ENCODE measurements at places on chromosomes 6 and 20.

DNA sequence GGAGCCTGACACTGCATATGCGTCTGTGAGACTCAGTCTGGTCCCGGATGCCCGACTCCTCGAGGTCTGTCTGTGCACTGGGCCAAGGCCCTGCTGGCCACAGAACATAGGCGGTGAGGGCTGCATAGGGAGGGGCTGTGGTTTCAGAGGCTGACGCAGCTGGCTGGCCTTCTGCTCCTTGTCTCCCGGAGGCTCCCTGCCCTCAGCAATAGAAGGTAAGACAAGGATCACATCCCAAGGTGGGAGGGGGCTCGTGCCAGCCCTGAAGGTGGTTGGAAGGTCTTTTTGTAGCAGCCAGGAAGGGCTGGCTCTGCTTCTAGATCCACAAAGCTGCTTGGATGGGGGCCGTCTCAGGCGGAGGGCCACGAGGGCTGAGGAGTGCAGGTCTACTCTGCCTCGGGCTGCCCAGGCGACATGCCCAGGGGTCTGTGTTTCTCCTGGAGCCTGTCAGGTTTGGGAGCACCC, 239.8 kb upstream of the SULF2 start:
- DNase-seq = no peak
- H3K27ac ChIP-seq = no peak overlapping the region
- H3K27me3 ChIP-seq = no peaks in the 10 kb centered on the region
- no peaks in the 10 kb centered on the region for H3K36me3 ChIP-seq

DNA sequence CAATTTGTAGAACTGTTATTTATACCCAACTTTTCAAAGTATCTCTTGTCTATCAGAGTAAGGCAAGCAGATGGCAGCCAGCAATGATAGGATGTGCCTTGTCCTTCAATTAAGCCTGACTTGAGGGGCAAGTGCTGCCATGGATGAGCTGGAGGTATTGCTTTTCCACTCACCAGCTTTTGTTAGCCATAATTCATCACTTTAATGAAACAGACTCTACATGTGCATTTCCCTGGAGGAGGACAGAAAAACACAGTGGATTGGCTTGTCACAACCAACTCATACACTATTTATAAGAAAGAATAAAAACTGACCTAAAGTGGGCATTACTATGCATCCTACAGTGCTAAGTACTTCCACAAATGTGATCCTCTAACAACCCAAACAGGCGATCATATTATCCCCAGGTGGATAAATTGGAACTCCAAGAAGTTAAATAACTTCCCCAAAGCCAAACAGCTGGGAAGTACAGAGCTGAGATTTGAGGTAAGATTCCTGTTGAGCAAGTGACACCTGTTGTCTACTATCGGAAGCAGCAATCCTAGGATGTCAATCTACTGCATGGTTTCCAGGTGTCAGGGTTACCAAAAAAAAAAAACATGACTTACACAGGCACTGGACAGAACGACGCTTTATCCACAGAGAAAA, 73.9 kb upstream of the NRSN1 start:
- no peak overlapping the region for H3K4me3 ChIP-seq
- H3K4me1 ChIP-seq = no peaks in the 10 kb centered on the region
- no peaks in the 10 kb centered on the region for H3K36me3 ChIP-seq
- H3K27ac ChIP-seq = no peak overlapping the region

DNA sequence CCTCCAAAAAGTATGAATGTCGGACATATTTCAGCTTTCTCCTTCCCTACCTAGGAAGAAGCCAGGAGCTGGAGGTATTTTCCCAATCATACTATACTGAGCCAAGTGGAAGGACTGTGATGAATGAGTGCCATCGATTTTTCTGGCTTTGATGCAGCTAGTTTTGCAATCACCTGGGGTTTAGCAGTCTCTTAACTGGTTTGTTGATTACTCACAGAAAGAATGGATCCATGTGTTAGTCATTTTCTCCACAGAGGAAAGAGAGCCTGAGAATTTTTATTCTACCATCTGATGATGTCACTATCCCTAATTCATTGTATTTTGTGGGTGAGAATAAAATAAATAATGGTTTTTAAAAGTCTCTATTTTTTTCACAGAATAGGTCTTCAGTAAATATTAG, 282.9 kb upstream of the RNF217 start:
- H3K36me3 ChIP-seq = no peaks in the 10 kb centered on the region
- no peak overlapping the region for H3K27ac ChIP-seq
- H3K4me3 ChIP-seq = no peak overlapping the region
- no peaks in the 10 kb centered on the region for H3K4me1 ChIP-seq
- no peaks in the 10 kb centered on the region for H3K27me3 ChIP-seq
- DNase-seq = no peak

DNA sequence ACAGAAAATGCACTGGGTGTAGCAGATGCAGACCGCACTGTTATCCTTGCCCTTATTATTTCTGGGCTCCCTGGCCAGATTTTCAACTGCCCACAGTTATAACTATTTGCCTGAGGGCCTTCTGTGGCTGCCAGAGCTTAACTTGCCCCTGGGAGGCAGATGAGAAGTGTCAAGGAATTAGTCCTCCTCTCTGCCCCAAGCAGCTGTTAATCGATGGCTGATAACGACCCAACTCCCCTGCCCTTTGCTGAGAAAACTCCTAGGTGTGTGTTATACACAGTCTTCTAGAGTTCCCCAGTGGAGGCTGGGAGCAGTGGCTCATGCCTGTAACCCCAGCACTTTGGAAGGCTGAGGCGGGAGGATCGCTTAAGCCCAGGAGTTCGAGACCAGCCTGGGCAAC, 44.4 kb upstream of the SHLD1 start:
- no peak for DNase-seq
- no peaks in the 10 kb centered on the region for H3K36me3 ChIP-seq
- peaks cover 3% of the 10 kb centered on the region for H3K4me1 ChIP-seq
- H3K27ac ChIP-seq = no peak overlapping the region
- H3K4me3 ChIP-seq = no peak overlapping the region
- no peaks in the 10 kb centered on the region for H3K27me3 ChIP-seq

DNA sequence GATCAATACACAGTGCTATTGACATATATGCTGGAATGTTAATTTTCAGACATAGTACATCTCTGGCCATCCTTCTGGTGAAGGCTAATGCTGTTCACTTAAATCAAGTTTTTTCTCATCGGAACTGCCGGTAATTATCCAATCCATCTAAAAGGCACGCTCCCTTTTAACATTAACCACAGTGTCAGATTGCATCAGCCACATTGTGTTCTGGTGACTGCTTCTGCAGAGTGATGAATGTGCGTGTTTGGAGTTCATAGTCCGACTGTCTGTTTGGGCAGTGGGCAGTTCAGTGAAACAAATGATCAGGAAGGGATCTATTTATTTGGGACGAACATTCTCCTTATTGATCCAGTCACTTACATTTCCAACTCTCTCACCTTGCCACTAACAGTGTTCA, 49.5 kb downstream of the SOBP start:
- no peak for DNase-seq
- no peak overlapping the region for H3K27ac ChIP-seq
- H3K36me3 ChIP-seq = no peaks in the 10 kb centered on the region
- no peaks in the 10 kb centered on the region for H3K27me3 ChIP-seq

DNA sequence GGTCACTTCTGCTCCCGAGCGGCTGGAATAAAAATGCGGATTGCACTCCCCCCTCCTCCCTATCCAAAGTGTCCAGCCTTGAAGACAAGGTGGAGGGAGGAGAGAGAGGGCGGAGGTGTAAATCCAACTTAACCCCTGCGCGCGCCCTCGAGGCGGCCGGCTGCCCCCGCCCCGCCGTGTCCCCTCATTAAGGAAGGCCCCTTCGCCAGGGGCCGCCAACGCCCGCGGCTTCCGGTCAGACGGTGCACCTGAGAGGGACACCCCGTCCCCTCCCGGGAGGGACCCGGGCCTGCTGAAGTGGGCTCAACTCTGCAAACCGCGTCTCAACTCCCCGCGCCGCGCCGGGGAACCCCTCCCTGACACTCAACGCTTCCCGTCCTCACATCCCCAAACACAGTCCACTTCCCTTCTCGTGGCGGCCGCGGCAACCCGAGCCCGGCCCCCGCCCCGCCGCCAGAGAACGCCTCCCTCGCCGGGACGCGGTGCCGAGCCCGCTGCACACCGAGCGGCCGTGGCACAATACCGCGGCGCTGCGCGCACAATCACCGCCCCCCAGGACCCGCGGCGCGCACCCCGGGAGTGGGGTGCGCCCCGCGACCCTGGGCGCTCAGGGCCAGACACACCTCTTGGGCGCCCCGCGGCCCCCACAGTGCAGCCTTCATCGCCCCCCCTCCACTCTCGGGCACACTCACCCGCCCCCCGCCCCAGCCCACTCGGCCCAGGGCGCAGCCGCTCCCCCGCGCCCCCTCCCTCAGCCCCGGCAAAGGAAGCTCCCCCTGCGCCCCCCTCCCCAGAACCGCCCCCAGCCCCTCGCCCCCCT, 102.5 kb downstream of the NOL4L start:
- H3K36me3 ChIP-seq = peaks cover 21% of the 10 kb centered on the region
- H3K27me3 ChIP-seq = peaks cover 23% of the 10 kb centered on the region
- peak overlapping the region; percentile 83 for H3K27ac ChIP-seq
- DNase-seq = peak; percentile 53
- peaks cover 60% of the 10 kb centered on the region for H3K4me1 ChIP-seq
- peak overlapping the region; percentile 93 for H3K4me3 ChIP-seq

DNA sequence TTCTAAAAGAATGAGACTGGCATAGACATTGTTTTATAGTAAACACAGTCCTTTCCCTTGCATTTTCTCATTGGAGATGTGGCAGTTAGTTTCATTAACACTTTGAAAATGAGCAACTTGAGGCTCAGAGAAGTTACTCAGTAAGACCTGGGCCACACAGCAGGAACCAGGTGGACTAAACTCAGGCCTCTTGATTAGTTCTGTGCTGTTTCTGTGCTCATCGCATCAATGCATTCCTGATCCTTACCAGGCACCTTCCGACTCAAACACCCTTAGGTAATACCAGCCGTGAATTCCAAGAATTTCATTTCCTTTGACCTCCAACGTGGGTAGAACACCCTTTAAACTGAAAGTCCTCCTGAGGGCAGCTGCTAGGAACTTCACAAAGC, 362.8 kb downstream of the ESR1 start:
- no peak overlapping the region for H3K4me3 ChIP-seq
- DNase-seq = no peak
- no peak overlapping the region for H3K27ac ChIP-seq
- peaks cover 6% of the 10 kb centered on the region for H3K36me3 ChIP-seq

GRCh38 chr6:157984686-157985225, 3.1 kb downstream of the SYNJ2 start:
- H3K36me3 ChIP-seq = peaks cover 5% of the 10 kb centered on the region
- H3K4me1 ChIP-seq = peaks cover 31% of the 10 kb centered on the region
- no peak for DNase-seq
- H3K27me3 ChIP-seq = peaks cover 17% of the 10 kb centered on the region
- H3K4me3 ChIP-seq = no peak overlapping the region

DNA sequence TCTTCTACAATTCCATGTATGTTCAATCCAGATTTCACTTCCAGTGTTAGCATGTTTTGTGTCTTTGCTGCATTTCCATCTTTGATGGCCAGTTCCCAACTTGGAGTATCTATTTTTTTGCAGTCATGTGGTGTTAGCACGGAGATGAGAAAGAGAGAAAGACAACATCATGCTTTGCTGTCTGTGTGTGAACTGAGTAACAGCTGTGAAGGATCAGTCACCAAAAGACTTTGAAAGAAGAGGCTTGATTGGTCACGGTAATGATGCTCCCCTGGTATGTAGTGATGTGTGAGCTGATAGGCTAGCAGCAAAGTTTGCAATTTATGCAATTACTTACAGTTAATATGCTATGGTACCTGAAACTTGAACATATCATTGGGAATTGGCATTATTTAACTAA, 731.3 kb upstream of the NRSN1 start:
- no peaks in the 10 kb centered on the region for H3K36me3 ChIP-seq
- no peak for DNase-seq

DNA sequence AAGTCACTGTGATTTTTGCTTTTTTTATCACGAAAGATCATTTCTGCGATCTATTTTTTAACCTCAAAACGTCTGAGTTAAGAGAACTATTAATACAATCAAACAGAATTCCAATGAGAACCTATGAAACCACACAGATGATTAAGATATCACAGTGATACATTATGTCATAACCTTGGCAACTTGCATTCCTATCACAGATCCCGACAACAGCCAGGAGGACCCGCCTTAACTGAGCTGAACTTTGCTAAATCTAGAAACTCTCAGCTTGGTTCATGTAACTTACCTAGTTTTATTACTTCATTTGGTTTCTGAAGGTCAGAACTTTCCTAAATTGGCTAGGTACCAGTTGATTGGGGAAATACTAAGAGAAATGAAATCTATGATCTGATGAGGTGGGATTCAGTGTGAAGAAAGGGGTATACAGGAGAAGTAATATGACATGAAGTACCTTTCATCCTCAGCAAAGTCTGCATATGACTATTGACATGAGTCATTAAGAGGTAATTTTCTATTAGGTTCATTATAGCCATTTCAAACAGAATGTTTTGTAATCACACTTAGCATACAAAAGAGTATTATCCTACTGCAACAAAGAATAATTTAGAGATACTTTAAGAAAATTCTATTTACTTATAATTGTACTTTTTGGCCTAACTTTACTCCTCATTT, 11.2 kb downstream of the LYRM4 start:
- H3K36me3 ChIP-seq = peaks cover 5% of the 10 kb centered on the region
- peaks cover 19% of the 10 kb centered on the region for H3K4me1 ChIP-seq
- H3K4me3 ChIP-seq = no peak overlapping the region

- H3K4me1 ChIP-seq = peaks cover 42% of the 10 kb centered on the region
- DNase-seq = no peak
- peaks cover 4% of the 10 kb centered on the region for H3K36me3 ChIP-seq
- peaks cover 2% of the 10 kb centered on the region for H3K27me3 ChIP-seq
- H3K4me3 ChIP-seq = no peak overlapping the region
These were observed 42.2 kb downstream of the NFATC2 start for GRCh38 chr20:51500311-51500710.

DNA sequence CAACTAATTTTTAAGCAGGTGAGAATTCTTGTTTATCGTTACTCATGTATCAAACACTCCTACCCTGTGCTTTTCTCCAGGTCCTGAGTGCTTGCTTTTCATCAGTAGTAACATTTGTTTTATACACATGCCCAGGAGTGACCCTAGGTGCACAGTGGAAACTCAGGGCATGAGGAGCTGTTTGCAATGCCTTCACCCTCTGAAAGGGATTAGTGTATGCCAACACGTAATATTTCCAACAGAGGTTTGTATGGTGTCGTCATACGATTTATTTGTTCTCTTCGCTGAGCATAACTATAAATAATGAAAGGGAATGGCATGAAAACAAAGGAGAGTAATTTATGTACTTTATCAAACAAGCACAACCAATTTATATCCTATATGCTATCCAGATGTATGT, 537.4 kb upstream of the MMS22L start:
- no peaks in the 10 kb centered on the region for H3K27me3 ChIP-seq
- no peak overlapping the region for H3K4me3 ChIP-seq
- DNase-seq = no peak
- H3K4me1 ChIP-seq = peaks cover 3% of the 10 kb centered on the region

- H3K36me3 ChIP-seq = no peaks in the 10 kb centered on the region
- H3K27me3 ChIP-seq = no peaks in the 10 kb centered on the region
- H3K27ac ChIP-seq = no peak overlapping the region
- no peak overlapping the region for H3K4me3 ChIP-seq
- DNase-seq = no peak
These were observed 114.5 kb upstream of the SLC22A16 start for GRCh38 chr6:110590821-110591351.

- no peak for DNase-seq
- no peak overlapping the region for H3K27ac ChIP-seq
- peaks cover 1% of the 10 kb centered on the region for H3K27me3 ChIP-seq
These were observed 130.4 kb upstream of the AKAP12 start for GRCh38 chr6:151109361-151109760.

- H3K4me3 ChIP-seq = no peak overlapping the region
- peaks cover 2% of the 10 kb centered on the region for H3K27me3 ChIP-seq
- DNase-seq = no peak
- H3K36me3 ChIP-seq = no peaks in the 10 kb centered on the region
- no peak overlapping the region for H3K27ac ChIP-seq
- peaks cover 60% of the 10 kb centered on the region for H3K4me1 ChIP-seq
These were observed 19.3 kb downstream of the ACSS1 start for GRCh38 chr20:25038591-25039015.
